ENCODE measurements at places on chromosomes 5 and 9.

GRCh38 chr5:120678279-120678678 is 214.2 kb downstream of the PRR16 start:
- no peak overlapping the region for H3K4me3 ChIP-seq
- peaks cover 41% of the 10 kb centered on the region for H3K4me1 ChIP-seq
- peak overlapping the region; percentile 49 for H3K27ac ChIP-seq
- no peaks in the 10 kb centered on the region for H3K27me3 ChIP-seq
- H3K36me3 ChIP-seq, result peaks cover 8% of the 10 kb centered on the region

DNA sequence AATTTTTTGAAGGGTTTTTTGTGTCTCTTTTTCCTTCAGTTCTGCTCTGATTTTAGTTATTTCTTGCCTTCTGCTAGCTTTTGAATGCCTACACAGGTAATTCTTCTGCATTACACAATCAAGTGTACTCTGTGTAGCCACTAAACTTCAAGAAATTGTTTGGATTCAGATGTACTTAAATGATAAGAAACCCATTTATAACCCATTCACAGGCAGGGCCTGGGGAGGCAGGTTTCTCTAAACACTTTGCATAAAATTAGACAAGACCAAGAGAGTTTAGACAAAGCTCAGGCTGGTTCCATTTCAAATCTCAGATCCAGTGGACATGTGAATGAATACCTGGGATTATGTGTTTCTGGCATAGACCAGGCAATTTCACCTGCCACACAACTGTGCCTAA is 41.3 kb upstream of the SEMA5A start:
- no peaks in the 10 kb centered on the region for H3K4me1 ChIP-seq
- no peak for DNase-seq
- no peak overlapping the region for H3K4me3 ChIP-seq
- no peak overlapping the region for H3K27ac ChIP-seq

- no peak overlapping the region for H3K27ac ChIP-seq
- no peaks in the 10 kb centered on the region for H3K4me1 ChIP-seq
These were observed 271.2 kb downstream of the EDIL3 start for GRCh38 chr5:84113246-84114105.

- H3K27ac ChIP-seq, result no peak overlapping the region
- no peaks in the 10 kb centered on the region for H3K27me3 ChIP-seq
- H3K4me1 ChIP-seq, result peaks cover 11% of the 10 kb centered on the region
- no peaks in the 10 kb centered on the region for H3K36me3 ChIP-seq
These were observed 15.4 kb upstream of the PPP1R26 start for GRCh38 chr9:135464181-135464580.

DNA sequence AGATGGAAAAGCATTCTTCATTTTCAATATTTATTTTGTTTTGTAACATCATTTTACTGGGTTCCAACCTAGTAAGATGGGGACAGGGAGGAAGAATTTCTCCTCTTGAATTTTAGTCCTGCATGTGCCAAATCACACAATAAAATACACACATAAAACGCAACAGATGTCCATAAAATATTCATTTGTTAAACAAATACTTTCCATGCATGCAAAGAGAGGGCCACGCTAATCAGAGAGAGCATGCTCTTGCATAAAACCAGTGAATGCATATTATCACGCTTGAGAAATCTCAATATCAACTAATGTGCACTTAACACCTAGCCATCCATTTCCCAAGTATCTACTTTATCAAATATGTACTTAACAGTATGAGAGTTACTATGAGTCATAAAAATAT is 212.6 kb upstream of the TARS1 start:
- no peaks in the 10 kb centered on the region for H3K36me3 ChIP-seq
- H3K4me1 ChIP-seq, result peaks cover 17% of the 10 kb centered on the region
- no peaks in the 10 kb centered on the region for H3K27me3 ChIP-seq
- DNase-seq, result no peak
- H3K4me3 ChIP-seq, result no peak overlapping the region
- no peak overlapping the region for H3K27ac ChIP-seq

- H3K36me3 ChIP-seq, result no peaks in the 10 kb centered on the region
- H3K4me1 ChIP-seq, result no peaks in the 10 kb centered on the region
- no peak for DNase-seq
- no peaks in the 10 kb centered on the region for H3K27me3 ChIP-seq
- H3K4me3 ChIP-seq, result no peak overlapping the region
- H3K27ac ChIP-seq, result no peak overlapping the region
These were observed 41.5 kb downstream of the CACNA1B start for GRCh38 chr9:137919095-137919465.

GRCh38 chr9:116800074-116800473 is 113.0 kb downstream of the TRIM32 start:
- no peaks in the 10 kb centered on the region for H3K27me3 ChIP-seq
- H3K36me3 ChIP-seq, result no peaks in the 10 kb centered on the region
- H3K4me1 ChIP-seq, result no peaks in the 10 kb centered on the region
- DNase-seq, result no peak
- no peak overlapping the region for H3K27ac ChIP-seq

DNA sequence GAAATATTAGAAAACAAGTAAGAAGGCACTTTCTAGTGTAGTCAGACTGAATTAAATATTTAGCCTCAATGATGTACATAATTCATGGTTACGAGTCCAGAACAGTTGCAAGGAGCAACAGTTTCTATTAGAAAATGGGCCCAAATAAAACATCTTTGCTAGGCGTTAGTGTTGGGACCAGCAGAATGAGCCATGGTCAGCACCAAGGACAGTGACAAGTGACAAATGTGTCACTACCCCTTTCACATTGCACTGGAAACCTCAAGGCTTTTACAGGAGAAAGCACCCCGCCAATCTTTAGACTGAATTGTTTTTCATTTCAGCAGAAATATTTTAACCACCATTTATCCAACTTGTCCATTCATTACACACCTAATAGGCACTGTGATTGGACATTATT is 301.3 kb upstream of the ADCY2 start:
- no peaks in the 10 kb centered on the region for H3K27me3 ChIP-seq
- no peak for DNase-seq
- H3K27ac ChIP-seq, result no peak overlapping the region
- H3K36me3 ChIP-seq, result no peaks in the 10 kb centered on the region

DNA sequence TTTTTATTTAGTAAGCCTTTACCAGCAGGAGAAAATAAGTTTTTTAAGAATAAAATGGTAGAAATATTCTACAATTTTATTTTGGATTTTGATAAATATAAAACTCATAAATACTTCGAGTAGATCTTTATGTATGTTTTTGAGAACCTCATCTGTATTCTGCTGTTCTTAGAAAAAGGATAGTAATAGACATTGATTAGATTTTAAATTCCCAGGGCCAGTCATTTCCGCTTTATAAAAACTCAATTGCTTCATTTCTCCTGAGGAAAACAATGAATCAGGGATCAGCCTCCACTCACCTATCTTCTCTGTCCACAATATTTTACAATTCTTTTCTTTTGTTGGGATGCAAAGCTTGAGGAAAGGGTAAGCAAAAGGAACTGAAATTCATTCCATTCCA is 1983.5 kb upstream of the C9orf72 start:
- no peaks in the 10 kb centered on the region for H3K27me3 ChIP-seq
- no peak overlapping the region for H3K27ac ChIP-seq
- no peak for DNase-seq
- no peaks in the 10 kb centered on the region for H3K4me1 ChIP-seq
- H3K4me3 ChIP-seq, result no peak overlapping the region

DNA sequence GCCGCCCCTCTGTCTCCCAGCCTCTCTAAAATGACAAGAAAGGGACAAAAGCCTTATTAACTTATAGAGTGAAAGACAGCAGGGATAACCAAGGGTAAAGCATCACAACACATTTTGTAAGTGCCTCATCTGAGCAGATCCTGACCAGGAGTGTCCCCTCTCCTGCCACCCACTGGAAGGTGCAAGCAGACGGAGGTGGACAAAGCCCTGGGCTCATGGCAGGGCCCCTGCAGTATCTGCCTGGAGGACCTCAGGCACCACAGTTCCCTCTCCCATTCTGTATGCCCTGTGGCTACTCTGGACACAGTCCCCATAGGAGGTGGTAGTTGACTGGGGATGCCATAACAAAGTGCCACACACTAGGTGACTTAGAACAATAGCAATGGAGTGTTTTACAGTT is 319.8 kb downstream of the GADD45G start:
- no peaks in the 10 kb centered on the region for H3K36me3 ChIP-seq
- peaks cover 10% of the 10 kb centered on the region for H3K27me3 ChIP-seq
- no peak for DNase-seq

DNA sequence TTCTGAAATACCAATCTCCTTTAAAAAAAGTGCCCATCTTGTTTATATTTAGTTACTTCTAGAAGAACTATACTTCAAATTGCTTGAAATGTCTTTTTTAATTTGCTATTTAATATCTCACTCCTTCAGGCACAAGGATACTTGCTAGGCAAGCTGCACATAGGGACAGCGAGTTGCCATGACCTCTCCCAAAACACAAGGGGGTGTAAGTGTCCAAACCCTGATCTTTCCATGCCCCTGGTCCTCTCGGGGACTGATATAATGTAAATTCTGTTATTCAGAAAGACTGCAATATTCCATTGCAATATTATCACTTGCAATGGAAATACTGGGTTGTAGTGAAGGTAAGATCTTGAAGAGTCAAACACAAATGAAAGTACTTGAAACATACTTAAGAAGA is 480.4 kb downstream of the CETN3 start:
- no peak for DNase-seq
- H3K4me1 ChIP-seq, result peaks cover 4% of the 10 kb centered on the region
- no peak overlapping the region for H3K4me3 ChIP-seq
- no peaks in the 10 kb centered on the region for H3K27me3 ChIP-seq

- DNase-seq, result no peak
- no peaks in the 10 kb centered on the region for H3K36me3 ChIP-seq
- H3K4me3 ChIP-seq, result no peak overlapping the region
- H3K27ac ChIP-seq, result no peak overlapping the region
- H3K4me1 ChIP-seq, result peaks cover 5% of the 10 kb centered on the region
These were observed 93.7 kb upstream of the DAP start for GRCh38 chr5:10854506-10855277.

GRCh38 chr5:78649211-78649695 is 681 bp upstream of the LHFPL2 start:
- peak overlapping the region; percentile 82 for H3K27ac ChIP-seq
- H3K27me3 ChIP-seq, result no peaks in the 10 kb centered on the region
- H3K4me1 ChIP-seq, result peaks cover 30% of the 10 kb centered on the region
- peak; percentile 73 for DNase-seq
- peak overlapping the region; percentile 84 for H3K4me3 ChIP-seq

DNA sequence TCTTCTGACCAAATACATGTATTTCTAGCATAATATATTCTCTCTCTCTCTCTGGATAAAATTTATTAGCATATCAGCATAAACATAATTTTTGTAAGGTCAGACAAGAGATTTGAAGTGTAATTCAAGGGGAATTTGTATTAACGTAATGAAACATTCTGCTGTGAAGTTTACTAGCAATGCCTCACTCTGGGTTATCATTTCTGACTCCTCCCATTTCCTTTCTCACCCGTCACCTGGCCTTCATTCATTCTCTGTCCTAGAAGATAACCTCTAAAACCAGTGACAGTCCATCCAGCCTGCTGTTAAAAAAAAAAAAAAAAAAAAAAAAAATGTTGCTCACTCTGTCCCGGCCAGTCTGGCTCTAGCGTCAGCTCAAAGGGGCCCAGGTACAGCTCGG is 27.1 kb downstream of the GRAMD2B start:
- no peaks in the 10 kb centered on the region for H3K27me3 ChIP-seq
- no peak for DNase-seq
- H3K27ac ChIP-seq, result peak overlapping the region; percentile 87
- no peak overlapping the region for H3K4me3 ChIP-seq
- peaks cover 24% of the 10 kb centered on the region for H3K36me3 ChIP-seq

- DNase-seq, result no peak
- H3K36me3 ChIP-seq, result no peaks in the 10 kb centered on the region
- H3K4me1 ChIP-seq, result no peaks in the 10 kb centered on the region
- no peaks in the 10 kb centered on the region for H3K27me3 ChIP-seq
- no peak overlapping the region for H3K27ac ChIP-seq
These were observed 499.0 kb downstream of the ACTL7B start for GRCh38 chr9:108356806-108357205.

DNA sequence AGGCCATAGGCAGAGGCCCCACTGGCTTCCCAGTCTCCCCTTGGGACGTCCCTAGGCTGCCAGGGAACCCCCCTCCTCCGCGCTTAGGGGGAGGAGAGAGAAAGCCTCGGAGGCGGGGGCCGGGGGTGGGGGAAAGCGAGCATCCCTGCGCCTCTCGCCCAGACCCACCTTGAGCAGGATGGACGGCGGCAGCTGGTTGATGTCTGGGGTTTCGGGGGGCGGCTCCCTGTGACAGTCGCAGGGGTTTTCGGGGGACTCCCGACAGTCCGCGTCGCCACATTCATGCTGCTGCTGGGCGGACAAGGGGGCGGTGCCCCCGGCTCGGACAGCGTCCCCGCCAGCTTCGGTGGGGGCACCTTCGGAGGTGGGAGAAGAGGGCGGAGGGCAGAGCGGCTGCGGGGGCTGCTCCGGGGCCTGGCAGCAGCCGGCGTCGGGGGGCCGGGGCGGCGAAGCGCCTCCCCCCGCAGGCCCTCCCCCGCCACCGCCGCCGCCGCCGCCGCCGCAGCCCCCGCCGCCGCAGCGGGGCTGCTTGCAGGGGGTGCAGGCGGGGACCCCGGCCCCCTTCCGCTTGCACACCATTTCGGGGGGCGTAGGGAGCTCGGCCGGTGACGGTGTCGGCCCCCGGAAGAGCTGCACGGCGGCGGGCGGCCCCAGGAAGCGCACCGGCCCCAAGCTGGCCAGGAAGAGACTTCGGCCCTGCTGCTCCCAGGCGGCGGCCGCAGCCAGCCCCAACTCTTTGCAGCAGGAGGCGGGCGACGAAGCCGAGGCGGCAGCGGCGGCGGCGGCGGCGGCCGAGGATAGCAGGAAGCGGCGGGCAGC is 1.2 kb downstream of the FBXL17 start:
- no peak overlapping the region for H3K27ac ChIP-seq
- peak; percentile 65 for DNase-seq
- no peaks in the 10 kb centered on the region for H3K36me3 ChIP-seq
- H3K4me1 ChIP-seq, result peaks cover 20% of the 10 kb centered on the region

DNA sequence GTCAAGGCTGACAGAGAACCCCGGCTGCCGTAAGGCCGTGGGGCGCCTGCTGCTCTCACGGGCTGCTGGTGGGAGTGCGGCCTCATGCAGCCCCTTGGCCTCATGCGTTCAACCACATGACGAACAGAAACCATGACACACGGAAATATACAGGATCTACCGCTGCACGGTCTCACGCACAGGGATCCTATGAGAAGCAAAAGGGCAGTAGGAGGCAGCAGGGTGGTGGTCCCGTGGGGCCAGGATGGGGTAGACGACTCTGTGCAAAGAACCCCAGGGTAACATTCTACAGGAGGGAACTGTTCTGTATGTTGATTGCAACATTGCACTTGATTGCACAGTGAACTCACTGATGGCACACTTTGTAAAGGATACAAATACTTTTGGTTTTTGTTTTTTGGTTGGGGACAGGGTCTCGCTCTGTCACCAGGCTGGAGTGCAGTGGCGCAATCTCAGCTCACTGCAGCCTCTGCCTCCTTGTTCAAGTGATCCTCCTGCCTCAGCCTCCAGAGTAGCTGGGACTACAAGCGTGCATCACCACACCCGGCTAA is 51.6 kb downstream of the NACC2 start:
- no peaks in the 10 kb centered on the region for H3K4me1 ChIP-seq
- no peaks in the 10 kb centered on the region for H3K27me3 ChIP-seq
- no peak overlapping the region for H3K4me3 ChIP-seq

GRCh38 chr5:74393943-74394342 is 246.6 kb downstream of the ENC1 start:
- H3K27me3 ChIP-seq, result no peaks in the 10 kb centered on the region
- no peak overlapping the region for H3K27ac ChIP-seq
- H3K4me1 ChIP-seq, result peaks cover 4% of the 10 kb centered on the region

Data from osteoblast (primary cell).